ENCODE measurements at places on chromosomes 4 and X. TPM values are rescaled to one million over a fixed set of nuclear protein-coding genes. Genes with fewer than 3 reads are reported as not detected.
A peak's percentile ranks its signal among the peaks of the same experiment; 100 is the strongest.

GRCh38 chr4:126097155-126097799 lies 782.5 kb downstream of the FAT4 start:
- H3K36me3 ChIP-seq, result no peaks in the 10 kb centered on the region
- peaks cover 3% of the 10 kb centered on the region for H3K27me3 ChIP-seq
- DNase-seq, result no peak

- no peak overlapping the region for H3K27ac ChIP-seq
- no peak overlapping the region for H3K4me3 ChIP-seq
- H3K36me3 ChIP-seq, result peaks cover 6% of the 10 kb centered on the region
- H3K4me1 ChIP-seq, result peaks cover 9% of the 10 kb centered on the region
- no peak for DNase-seq
Measured at GRCh38 chr4:123783151-123783790, 386.7 kb downstream of the SPRY1 start.

PIR gene
- 47.3 TPM for total RNA-seq

GRCh38 chr4:94442251-94442650 lies 9.5 kb upstream of the PDLIM5 start:
- H3K4me3 ChIP-seq, result no peak overlapping the region
- no peaks in the 10 kb centered on the region for H3K27me3 ChIP-seq
- H3K36me3 ChIP-seq, result no peaks in the 10 kb centered on the region
- no peak for DNase-seq

KLHL4 gene
- total RNA-seq, result 80.9 TPM

DNA sequence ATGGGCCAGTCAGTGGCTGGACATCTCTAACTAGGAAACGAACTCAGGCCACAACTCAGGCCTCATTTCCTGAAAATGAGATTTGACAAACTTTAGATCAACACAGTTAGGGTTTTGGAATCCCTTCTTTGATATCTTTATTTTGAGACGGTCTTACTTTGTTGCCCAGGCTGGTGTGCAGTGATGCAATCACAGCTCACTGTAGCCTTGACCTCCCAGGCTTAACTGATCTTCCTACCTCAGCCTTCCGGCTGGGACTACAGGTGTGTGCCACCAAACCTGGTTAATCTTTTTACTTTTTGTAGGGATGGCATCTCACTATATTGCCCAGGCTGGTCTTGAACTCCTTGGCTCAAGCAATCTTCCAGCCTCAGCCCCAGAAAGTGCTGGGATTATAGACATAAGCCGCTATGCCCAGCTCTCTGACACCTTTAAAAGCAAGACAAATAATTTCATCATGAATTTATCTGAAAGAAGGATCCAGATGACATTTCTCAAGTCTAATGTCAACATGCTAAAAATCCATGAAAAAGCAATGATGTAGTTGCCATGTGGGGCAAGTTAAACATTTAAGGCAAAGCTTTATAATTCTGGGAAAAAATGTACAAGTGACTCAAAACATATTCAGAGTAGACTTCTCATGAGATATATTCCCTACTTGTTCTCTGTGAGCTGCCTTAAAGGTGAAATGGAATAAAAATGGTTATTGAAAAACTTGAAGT lies 89.1 kb upstream of the CBR4 start:
- peaks cover 17% of the 10 kb centered on the region for H3K36me3 ChIP-seq
- no peaks in the 10 kb centered on the region for H3K4me1 ChIP-seq
- no peak for DNase-seq

GRCh38 chr4:27790911-27791310 lies 930.3 kb downstream of the STIM2 start:
- H3K27me3 ChIP-seq, result peaks cover 2% of the 10 kb centered on the region
- H3K4me1 ChIP-seq, result no peaks in the 10 kb centered on the region
- no peak overlapping the region for H3K27ac ChIP-seq
- no peaks in the 10 kb centered on the region for H3K36me3 ChIP-seq
- no peak for DNase-seq
- no peak overlapping the region for H3K4me3 ChIP-seq

GRCh38 chr4:73976716-73977115 lies 5.1 kb downstream of the PF4 start:
- peaks cover 3% of the 10 kb centered on the region for H3K4me1 ChIP-seq
- H3K4me3 ChIP-seq, result no peak overlapping the region
- no peak overlapping the region for H3K27ac ChIP-seq
- no peak for DNase-seq
- H3K27me3 ChIP-seq, result no peaks in the 10 kb centered on the region
- no peaks in the 10 kb centered on the region for H3K36me3 ChIP-seq

MAGEB18 gene
- not detected for total RNA-seq

TNMD gene
- total RNA-seq, result not detected

DNA sequence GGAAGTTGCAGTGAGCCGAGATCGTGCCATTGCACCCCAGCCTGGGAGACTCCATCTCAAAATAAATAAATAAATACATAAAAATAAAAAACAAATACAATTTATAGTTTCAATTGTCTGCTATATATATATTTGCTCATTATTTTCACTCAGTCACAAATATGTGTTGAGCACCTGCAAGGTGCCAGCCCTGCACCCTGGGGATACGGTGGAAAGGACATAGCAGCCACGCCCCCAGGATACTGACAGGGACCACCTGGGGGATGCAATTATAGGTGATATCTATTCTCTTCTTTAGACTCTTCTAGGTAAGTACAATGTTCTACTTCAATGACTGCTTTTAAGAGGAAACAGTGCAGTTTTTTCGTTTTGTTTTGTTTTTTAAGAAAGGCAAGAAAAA lies 85.0 kb downstream of the JAKMIP1 start:
- no peak overlapping the region for H3K27ac ChIP-seq
- H3K36me3 ChIP-seq, result no peaks in the 10 kb centered on the region
- no peak for DNase-seq
- no peak overlapping the region for H3K4me3 ChIP-seq
- H3K27me3 ChIP-seq, result peaks cover 6% of the 10 kb centered on the region

PNMA6A gene
- total RNA-seq, result 1.3 TPM

PPBP gene
- total RNA-seq, result not detected

GRCh38 chr4:39638354-39639239 lies at the start of gene SMIM14:
Gene SMIM14 (minus strand): TSS chr4:39638865. CDS start chr4:39605145, 33,720 bp downstream.
- H3K4me3 ChIP-seq, result peak within 1 kb of the TSS; percentile 97
- peaks cover 21% of the 10 kb centered on the region for H3K4me1 ChIP-seq
- H3K27me3 ChIP-seq, result peaks cover 5% of the 10 kb centered on the region
- H3K36me3 ChIP-seq, result no peaks in the 10 kb centered on the region
- DNase-seq, result peak; percentile 95
- peak within 1 kb of the TSS; percentile 96 for H3K27ac ChIP-seq

DNA sequence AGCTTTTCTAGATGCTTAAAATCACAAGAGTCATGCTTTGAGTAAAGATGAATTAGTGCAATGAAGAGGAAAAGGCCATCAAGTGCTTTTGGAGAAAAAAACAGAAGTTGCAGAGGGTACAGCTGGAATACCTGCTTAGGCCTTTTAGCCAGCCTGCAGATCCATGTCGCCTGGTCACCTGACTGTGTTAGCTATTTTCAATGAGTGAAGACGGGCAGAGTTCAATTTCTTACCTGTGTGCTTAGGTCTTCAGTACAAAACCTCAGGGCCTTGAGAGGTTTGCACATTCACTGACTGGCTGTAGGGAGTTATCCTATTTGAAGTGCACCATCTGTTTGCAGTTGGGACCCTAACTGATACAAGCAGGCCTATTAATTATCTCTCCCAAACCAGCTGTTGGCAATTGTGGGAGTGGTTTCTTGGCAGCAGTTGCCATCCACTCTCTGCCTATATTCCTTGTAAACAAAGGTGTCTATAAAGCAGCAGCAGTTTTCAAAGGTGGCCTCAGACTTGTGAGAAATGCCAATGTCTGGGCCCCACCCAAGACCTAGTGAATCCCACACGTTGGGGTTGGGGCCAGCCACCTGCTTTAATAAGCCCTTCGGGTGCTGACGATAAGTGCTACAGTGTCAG lies 16.3 kb upstream of the FAT1 start:
- peaks cover 3% of the 10 kb centered on the region for H3K27me3 ChIP-seq
- H3K36me3 ChIP-seq, result no peaks in the 10 kb centered on the region
- peaks cover 5% of the 10 kb centered on the region for H3K4me1 ChIP-seq
- DNase-seq, result no peak
- no peak overlapping the region for H3K4me3 ChIP-seq

GRCh38 chrX:31128855-31129254 lies 57.0 kb upstream of the FTHL17 start:
- H3K27me3 ChIP-seq, result no peaks in the 10 kb centered on the region
- peaks cover 7% of the 10 kb centered on the region for H3K4me1 ChIP-seq
- H3K27ac ChIP-seq, result no peak overlapping the region
- DNase-seq, result no peak

- no peaks in the 10 kb centered on the region for H3K36me3 ChIP-seq
- DNase-seq, result no peak
- no peak overlapping the region for H3K27ac ChIP-seq
- no peak overlapping the region for H3K4me3 ChIP-seq
Measured at GRCh38 chrX:76893930-76894329, 466.4 kb downstream of the MAGEE1 start.

DNA sequence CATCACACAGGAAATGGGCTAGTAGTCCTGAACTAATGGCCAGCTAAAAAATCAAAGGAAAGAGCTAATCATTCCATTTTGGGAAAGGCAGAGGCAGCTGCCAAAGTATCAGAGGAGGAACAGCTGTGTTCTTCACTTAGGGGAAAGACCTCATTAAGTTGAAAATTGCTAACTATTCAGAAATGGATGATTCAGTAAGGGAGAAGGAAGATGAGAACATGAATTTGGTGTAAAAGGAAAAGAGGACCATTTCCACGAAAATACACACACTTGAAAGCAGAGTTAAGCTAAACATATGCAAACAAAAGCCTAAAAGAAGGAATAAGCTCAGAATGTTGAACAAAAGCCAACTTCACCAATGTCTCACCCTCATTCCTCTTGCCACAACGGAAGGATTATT lies 90.4 kb downstream of the PCDH19 start:
- no peaks in the 10 kb centered on the region for H3K27me3 ChIP-seq
- H3K4me1 ChIP-seq, result peaks cover 8% of the 10 kb centered on the region
- H3K4me3 ChIP-seq, result no peak overlapping the region
- DNase-seq, result no peak
- no peak overlapping the region for H3K27ac ChIP-seq
- no peaks in the 10 kb centered on the region for H3K36me3 ChIP-seq

DNA sequence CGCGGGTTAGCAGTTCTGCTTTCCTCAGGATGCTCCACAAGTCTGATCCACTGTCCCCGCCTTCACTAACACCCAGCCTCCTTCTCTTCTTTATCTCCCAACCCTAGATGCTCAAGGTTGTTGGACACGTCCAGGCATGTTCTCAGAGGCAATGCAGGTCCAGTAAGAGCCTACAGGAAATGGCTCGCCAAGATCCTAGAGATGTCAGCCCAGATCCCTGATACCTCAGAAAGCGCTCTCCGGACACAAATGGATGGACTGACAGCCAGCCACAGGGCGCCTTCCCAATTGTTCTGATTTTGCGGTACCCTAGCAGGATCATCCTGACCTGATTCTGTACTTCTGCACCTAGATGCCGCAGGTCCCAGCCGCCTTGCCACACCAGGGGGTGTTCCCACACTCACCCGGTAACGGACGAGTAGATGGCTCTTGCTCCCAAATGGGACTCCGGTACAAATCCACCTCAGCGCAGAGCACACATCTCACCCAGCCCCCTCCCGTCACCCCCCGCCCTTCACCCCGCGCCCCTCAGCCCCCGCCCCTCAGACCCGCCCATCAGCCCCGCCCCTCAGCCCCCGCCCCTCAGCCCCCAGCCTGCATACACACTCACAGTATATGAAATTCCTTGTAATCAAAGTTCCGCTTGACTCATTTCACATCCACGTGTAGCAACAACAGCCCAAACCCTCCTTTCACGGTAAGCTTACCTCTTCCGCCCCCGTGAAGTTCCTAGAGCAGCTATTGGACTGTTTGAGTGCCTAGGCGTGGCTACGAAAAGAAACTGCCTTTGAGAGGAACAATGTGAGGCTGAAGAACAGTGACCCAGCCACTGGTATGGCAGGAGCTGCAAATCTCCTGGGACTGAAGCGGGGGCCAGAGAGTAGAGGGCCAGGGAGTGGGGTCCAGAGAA lies at the start of gene EDA2R:
Gene EDA2R (minus strand): TSS at position 488 of the 910 bp plus-strand sequence. CDS start 23,058 bp downstream, outside the sequence.
- H3K4me1 ChIP-seq, result peaks cover 17% of the 10 kb centered on the region
- DNase-seq, result peak; percentile 30
- peak within 1 kb of the TSS; percentile 91 for H3K4me3 ChIP-seq
- peak within 1 kb of the TSS; percentile 82 for H3K27ac ChIP-seq
- H3K36me3 ChIP-seq, result no peaks in the 10 kb centered on the region

GRCh38 chr4:142900622-142901021 lies 54.5 kb upstream of the INPP4B start:
- no peaks in the 10 kb centered on the region for H3K36me3 ChIP-seq
- DNase-seq, result no peak
- H3K27ac ChIP-seq, result no peak overlapping the region

ANKRD50 gene
- total RNA-seq, result 39.1 TPM

- no peak for DNase-seq
- no peaks in the 10 kb centered on the region for H3K27me3 ChIP-seq
- no peak overlapping the region for H3K4me3 ChIP-seq
- peaks cover 7% of the 10 kb centered on the region for H3K4me1 ChIP-seq
- H3K36me3 ChIP-seq, result no peaks in the 10 kb centered on the region
- H3K27ac ChIP-seq, result no peak overlapping the region
Measured at GRCh38 chrX:45697591-45697990, 496.9 kb upstream of the DIPK2B start.

GRCh38 chr4:56434599-56435139 lies 746 bp downstream of the PPAT start:
- DNase-seq, result peak; percentile 63
- peaks cover 21% of the 10 kb centered on the region for H3K27me3 ChIP-seq
- H3K4me1 ChIP-seq, result peaks cover 14% of the 10 kb centered on the region

DNA sequence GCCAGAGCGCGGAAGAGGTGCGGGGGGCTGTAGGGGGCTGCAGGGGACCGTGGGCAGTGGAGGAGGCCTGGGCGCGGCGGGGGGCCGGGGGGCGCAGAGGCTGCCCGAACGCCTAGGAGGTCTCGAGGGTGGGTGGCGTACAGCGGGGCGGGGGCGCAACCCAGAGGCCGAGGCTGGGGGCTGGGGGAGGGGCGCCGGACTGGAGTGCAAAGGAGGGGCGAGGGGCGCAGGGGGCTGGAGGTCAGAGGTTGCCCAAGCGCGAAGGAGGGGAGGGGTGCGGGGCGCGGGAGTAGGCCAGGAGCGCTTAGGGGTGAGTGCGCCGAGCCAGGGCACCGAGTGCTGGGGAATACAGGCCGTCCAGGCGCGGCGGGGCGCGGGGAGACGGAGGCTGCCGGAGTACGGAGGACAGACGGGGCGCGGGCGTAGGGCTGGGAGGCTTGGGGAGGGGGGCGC lies 255 bp downstream of the GYG2 start:
- no peak overlapping the region for H3K27ac ChIP-seq
- H3K27me3 ChIP-seq, result peaks cover 1% of the 10 kb centered on the region
- DNase-seq, result no peak
- no peak overlapping the region for H3K4me3 ChIP-seq

LRP2BP gene
- total RNA-seq, result 0.92 TPM

GRCh38 chr4:154960476-154960875 lies 179.4 kb downstream of the RBM46 start:
- DNase-seq, result no peak
- H3K36me3 ChIP-seq, result no peaks in the 10 kb centered on the region
- no peaks in the 10 kb centered on the region for H3K4me1 ChIP-seq
- peaks cover 4% of the 10 kb centered on the region for H3K27me3 ChIP-seq
- H3K4me3 ChIP-seq, result no peak overlapping the region
- no peak overlapping the region for H3K27ac ChIP-seq

AREG gene
- total RNA-seq, result not detected

GRCh38 chr4:77501851-77502250 lies 103.8 kb upstream of the CXCL13 start:
- H3K36me3 ChIP-seq, result no peaks in the 10 kb centered on the region
- H3K27ac ChIP-seq, result no peak overlapping the region
- no peaks in the 10 kb centered on the region for H3K27me3 ChIP-seq
- no peak for DNase-seq
- H3K4me3 ChIP-seq, result no peak overlapping the region
- no peaks in the 10 kb centered on the region for H3K4me1 ChIP-seq

GRCh38 chr4:53563824-53564223 lies 27.5 kb downstream of the LNX1 start:
- H3K36me3 ChIP-seq, result peaks cover 7% of the 10 kb centered on the region
- peaks cover 1% of the 10 kb centered on the region for H3K27me3 ChIP-seq
- H3K4me1 ChIP-seq, result peaks cover 8% of the 10 kb centered on the region
- DNase-seq, result no peak
- H3K4me3 ChIP-seq, result no peak overlapping the region

Measured in endothelial cell (in vitro differentiated cells).